ENCODE measurements at places on chromosomes 5 and 9.

GRCh38 chr5:94388773-94389514 lies 229.5 kb downstream of the KIAA0825 start:
- DNase-seq = no peak

DNA sequence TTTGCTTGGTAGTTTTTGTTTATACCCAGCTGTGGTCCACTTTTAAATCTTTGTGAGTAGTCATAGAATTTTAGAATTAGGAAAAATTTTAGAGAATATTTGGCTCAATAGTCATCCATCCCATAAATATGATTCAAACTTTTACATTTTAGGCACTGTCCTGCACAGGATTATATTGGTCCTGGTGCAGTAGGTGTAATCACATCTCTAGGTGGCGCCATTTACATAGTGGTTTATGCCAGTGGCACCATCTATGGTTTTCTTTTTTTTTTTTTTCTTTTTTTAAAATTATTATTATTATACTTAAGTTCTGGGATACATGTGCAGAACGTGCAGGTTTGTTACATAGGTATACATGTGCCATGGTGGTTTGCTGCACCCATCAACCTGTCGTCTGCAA lies 260.7 kb upstream of the KCNN2 start:
- DNase-seq = no peak

- DNase-seq = no peak
Observed at GRCh38 chr5:125372694-125373631, 626.5 kb upstream of the ZNF608 start.

DNA sequence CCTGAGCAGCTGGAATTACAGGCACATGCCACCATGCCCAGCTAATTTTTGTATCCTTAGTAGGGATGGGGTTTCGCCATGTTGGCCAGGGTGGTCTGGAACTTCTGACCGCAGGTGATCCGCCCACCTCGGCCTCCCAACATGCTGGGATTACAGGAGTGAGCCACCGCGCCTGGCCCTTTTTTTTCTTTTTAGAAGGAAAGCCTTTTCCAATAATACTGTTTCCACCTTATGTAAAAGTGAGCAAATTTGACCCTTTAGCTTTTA lies 23.7 kb upstream of the F2R start:
- DNase-seq = no peak

DNA sequence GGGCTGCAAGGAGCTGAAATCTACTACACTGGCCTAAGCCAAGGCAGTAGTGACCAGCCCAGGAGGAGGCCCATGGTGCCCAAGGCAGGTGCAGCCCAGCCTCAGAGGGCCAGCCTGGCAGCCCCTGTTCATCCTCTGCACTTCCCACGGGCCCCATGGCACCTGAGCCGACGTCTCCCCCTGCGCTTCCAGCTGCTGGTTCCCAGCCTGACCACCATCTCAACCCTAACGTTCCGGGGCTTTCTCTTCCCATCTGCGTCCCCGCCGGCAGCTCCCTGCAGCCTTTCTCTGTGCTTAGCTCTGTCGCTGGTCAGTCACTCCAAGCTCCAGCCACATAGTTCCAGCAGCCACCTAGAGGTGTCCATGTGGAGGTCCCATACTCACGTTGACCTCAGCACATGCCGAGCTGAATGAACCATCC lies 105.5 kb upstream of the LMX1B start:
- DNase-seq = no peak

GRCh38 chr5:143041-143440 lies 48.3 kb upstream of the LRRC14B start:
- DNase-seq = no peak

DNA sequence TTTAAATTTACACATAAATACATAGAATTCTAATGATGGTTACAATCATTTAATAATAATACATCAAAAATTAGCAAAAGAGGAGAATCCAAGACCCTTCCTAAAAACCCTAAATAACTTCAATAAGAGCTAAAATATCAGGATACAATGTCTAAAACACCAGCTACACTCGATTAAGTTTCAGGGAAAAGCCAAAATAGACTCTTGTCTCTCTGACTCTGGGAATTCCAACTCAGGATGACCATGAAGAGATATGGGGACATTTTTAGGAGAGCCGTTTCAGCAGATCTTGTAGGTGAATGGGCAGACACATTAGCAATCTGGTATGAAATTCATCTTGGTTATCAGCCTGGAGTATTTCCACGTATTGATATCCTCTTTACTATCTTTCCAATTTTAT lies 193.3 kb upstream of the NR3C1 start:
- DNase-seq = no peak

DNA sequence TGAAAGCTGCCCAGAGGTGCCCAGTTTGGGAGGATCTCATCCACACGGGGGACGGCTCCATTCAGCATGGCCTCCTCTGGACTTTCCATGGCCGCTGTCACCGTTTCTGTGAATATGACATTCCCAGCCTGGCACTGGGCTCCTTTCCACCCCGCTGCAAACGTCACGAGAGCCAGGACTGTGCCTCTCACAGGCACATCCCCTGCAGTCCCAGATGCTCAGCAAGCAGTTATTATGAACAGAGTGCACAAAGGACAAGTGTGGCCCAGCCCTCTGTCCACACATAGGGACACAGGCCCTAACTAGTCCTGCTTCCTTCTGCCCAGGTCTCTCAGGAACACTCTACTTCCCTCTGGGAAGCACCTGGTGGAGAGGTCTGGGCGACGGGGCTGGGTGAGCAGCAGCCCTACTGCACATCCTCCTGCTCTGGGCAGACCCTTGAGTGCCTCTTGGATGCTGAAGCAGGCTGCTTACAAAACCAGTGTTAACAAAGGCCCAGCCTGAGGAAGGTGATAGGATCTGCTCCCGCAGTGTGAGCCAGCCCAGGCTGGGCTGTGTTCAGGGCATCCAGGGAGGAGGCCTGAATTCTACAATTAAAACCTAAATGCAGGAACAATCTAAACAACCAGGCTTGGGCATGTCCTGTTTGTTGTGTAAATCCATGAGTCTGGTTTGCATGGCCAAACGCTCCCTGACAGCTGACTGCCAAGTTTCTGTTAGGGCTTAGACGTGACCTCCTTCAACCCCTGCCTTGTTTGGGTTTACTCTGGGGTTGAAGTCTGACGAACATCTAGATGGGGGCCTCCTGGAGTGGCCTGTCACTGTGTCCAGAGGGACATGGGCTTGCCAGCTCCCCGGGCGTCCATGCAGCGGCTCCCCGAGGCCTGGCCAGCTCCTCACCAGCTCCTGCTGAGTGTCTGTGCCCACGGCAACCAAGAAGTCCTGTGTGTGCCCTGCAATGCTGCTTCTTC lies 269.8 kb downstream of the GADD45G start:
- DNase-seq = peak; percentile 88

- DNase-seq = no peak
Observed at GRCh38 chr9:133377721-133378216, 1.6 kb downstream of the STKLD1 start.

GRCh38 chr9:103714992-103715391 lies 379.1 kb upstream of the SMC2 start:
- DNase-seq = no peak

- no peak for DNase-seq
Observed at GRCh38 chr9:97903177-97903576, 19.1 kb downstream of the TRMO start.

- no peak for DNase-seq
Observed at GRCh38 chr5:100496296-100496695, 38.9 kb upstream of the FAM174A start.

DNA sequence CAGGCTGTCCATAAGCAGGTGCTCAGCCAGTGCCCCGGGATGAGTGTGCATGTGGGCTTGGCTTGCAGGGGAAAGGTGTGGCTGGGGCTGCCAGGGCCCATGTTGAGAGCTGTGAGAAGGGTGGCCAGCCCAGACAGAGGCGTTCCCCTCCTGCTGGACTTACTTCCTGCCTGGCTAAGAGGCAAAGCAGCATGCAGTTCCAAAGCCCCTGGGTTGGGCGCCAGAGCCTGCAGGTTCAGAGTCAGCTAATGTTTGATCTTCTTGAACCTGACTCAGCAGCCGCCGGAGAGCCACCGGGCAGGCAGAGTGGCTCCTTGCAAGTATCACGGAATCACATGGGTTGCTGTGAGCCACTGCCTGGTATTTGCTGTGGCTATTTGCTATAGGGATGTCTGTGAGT lies 168.4 kb upstream of the MAP1B start:
- DNase-seq = no peak

- no peak for DNase-seq
Observed at GRCh38 chr5:164600274-164600673, 1094.9 kb downstream of the MAT2B start.

GRCh38 chr5:80217667-80218066 lies 38.2 kb downstream of the SERINC5 start:
- DNase-seq = no peak

GRCh38 chr9:116686693-116687073 lies 422 bp upstream of the TRIM32 start:
- no peak for DNase-seq

- DNase-seq = no peak
Observed at GRCh38 chr5:167530548-167530947, 760.9 kb upstream of the WWC1 start.

DNA sequence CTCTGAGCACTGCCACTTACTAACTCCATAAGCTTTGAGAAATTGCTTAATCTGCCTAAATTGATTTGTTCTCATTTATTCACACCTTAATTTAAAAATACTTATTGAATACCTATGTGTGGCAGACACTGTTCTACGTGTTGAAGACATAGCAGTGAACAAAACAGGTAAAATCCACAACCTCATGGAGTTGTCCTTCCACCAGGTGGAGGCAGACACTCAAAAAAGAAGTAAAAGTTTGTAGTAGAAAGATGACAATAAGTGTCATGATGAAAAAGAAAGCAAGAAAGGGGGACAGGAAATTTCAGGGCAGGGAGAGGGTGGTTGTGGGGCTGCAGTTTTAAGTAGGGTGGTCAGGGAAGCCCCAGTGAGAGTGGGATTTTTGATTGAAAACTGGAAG lies 94.9 kb downstream of the SREK1 start:
- DNase-seq = no peak

DNA sequence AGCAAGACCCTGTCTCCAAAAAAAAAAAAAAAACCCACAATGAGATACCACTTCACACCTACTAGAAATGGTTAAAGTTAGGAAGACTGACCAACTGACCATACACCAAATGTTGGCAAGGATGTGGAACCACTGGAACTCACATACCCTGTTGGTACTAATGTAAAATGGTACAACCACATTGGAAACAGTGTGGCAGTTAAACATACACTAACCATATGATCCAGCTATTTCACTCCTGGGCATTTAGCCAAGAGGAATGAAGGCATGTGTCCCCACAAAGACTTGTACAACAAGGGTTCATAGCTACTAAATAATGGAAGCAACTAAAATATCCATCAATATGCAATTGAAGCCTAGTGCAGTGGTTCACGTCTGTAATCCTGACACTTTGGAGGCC lies 21.3 kb downstream of the NAIF1 start:
- no peak for DNase-seq

DNA sequence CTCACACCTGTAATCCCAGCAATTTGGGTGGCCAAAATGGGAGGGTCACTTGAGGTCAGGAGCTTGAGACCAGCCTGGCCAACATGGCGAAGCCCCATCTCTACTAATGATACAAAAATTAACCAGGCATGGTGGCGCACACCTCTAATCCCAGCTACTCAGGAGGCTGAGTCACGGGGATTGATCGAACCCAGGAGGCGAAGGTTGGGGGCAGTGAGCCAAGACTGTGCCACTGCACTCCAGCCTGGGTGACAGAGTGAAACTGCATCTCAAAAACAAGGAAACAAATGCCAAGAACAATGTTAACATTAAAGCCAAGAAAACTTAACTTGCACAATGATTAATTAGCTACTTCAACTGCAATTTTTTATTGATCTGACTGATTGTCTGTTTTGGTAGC lies 202.6 kb downstream of the ARRDC3 start:
- no peak for DNase-seq

- DNase-seq = no peak
Observed at GRCh38 chr5:32942225-32942989, 231.3 kb downstream of the NPR3 start.

GRCh38 chr5:112384523-112384922 lies 34.6 kb downstream of the EPB41L4A start:
- no peak for DNase-seq

GRCh38 chr9:126348911-126349550 lies 22.4 kb downstream of the MVB12B start:
- DNase-seq = no peak

DNA sequence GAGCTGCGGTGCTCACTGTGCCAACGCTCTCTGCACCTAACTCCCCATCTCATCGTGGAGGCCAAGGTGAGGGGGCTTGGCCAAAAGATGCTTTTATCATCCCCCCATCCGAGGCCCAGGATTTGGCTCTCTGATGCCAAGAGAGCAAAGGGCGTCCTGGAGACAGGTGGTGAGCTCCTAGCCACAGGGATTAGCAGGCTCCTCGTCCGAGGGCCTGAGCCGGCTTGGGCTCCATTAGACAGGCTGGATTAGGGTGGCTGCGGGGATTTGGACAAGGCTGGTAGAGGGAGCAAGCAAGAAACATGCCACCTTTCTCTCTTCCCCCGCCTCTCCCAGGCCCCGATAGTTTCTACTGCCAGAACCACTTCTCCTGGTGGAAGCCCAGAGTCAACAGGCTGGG lies 1.0 kb upstream of the GRM6 start:
- no peak for DNase-seq

- no peak for DNase-seq
Observed at GRCh38 chr5:112885001-112885400, 23.9 kb downstream of the SRP19 start.

GRCh38 chr5:95533761-95534160 lies 21.0 kb downstream of the SKIC3 start:
- DNase-seq = no peak

DNA sequence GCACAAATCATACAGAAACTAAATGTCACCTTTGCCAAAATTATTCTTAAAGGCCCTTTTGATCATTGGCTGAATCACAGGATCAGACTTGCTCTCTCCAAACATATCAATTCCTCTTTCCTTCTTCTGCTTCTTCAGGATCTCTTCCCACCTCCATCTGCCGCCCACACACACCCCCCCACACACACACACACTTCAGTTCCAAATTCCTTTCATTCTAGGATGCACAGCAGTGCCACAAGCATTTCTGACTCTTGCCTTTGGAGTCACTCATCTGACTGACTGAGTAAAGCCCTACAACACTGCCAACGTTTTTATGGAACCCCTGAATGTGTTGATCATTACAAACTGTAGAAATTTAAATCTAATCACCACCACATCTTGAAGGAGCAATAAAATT lies 22.9 kb downstream of the DNAH5 start:
- DNase-seq = no peak

DNA sequence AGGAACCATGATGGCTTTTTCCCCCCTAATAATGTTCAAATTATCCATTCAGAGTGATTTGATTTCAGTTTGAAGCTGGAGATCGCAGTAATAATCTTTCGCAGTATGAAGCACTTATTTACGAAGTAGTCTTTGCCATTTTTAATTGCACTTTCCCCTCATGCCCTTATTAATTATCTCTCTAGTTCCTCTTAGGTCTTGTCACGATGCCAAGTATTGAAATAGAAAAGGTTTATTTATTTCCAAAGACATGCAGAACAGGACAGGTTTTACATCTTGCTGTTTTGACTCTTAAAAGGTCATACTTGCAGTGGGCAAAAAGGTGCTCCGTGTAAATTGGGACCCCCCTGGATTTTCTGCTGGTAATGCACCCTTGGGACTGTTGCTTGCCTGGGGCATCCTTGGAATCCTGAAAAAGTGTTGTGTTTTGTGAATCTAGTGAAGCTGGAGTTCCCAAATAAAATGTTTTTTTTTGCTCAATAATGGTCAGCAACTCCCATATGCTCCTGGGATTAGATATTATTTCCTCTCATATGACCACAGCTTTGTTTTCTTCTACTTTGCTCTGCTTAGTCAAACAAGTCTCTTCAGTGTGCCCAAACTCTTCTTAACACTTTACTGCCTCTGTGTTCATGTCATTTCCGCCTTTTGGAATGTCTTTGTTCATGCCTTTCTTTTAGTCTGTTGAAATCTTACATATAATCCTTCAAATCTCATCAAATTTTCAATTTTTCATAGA lies 278.3 kb downstream of the TMEM38B start:
- no peak for DNase-seq

Measured in coronary artery (tissue), 2 donors.